Smooth muscle cell of the umbilical artery (primary cell): ENCODE measurements at places on chromosomes 12 and 14. TPM values are rescaled to one million over a fixed set of nuclear protein-coding genes. Genes with fewer than 3 reads are reported as not detected.

Gene TUNAR
- not detected in 2 replicates for total RNA-seq

Gene GNB3
- total RNA-seq = 3.6 and 4.7 TPM in 2 replicates

Gene PZP
- not detected in 2 replicates for total RNA-seq

Gene FGF23
- not detected in 2 replicates for total RNA-seq

Gene C14orf132
- 12.2 and 16.1 TPM in 2 replicates for total RNA-seq

Gene BBOF1
- 6.9 and 11.3 TPM in 2 replicates for total RNA-seq

Gene TTC9
- total RNA-seq = under 0.01 TPM in 2 replicates

Gene ST8SIA1
- total RNA-seq = under 0.01 TPM in 1 of 2 replicates, not detected in the other

Gene TAS2R7
- total RNA-seq = not detected in 2 replicates

Gene AKAP3
- total RNA-seq = 0.30 and 1.7 TPM in 2 replicates

Gene ALG10B
- 2.1 and 3.2 TPM in 2 replicates for total RNA-seq

Gene SSPN
- total RNA-seq = 27.9 and 36.8 TPM in 2 replicates

Gene GALNT8
- 2.2 TPM in 1 of 2 replicates, not detected in the other for total RNA-seq

Gene PRIMA1
- total RNA-seq = not detected in 2 replicates

Gene SCN8A
- total RNA-seq = 38.6 and 47.1 TPM in 2 replicates

Gene KLHL33
- under 0.01 and 0.05 TPM in 2 replicates for total RNA-seq

Gene GYS2
- not detected in 2 replicates for total RNA-seq

Gene DLK1
- total RNA-seq = under 0.01 TPM in 1 of 2 replicates, not detected in the other

Gene IFNG
- total RNA-seq = not detected in 2 replicates

Gene WNT5B
- total RNA-seq = 39.5 and 89.6 TPM in 2 replicates

Gene HAL
- 0.09 and 0.30 TPM in 2 replicates for total RNA-seq

Gene PTPN21
- total RNA-seq = 9.2 and 18.2 TPM in 2 replicates

Gene CELA1
- total RNA-seq = not detected in 2 replicates

Gene ASCL1
- total RNA-seq = not detected in 2 replicates

Gene RHNO1
- 16.1 and 17.2 TPM in 2 replicates for total RNA-seq

Gene SMCO2
- 0.89 and 1.4 TPM in 2 replicates for total RNA-seq

Gene NUDT4
- 49.6 and 65.4 TPM in 2 replicates for total RNA-seq

Gene SERPINA1
- total RNA-seq = 0.30 and 0.32 TPM in 2 replicates

Gene ACSM4
- total RNA-seq = not detected in 2 replicates

Gene CD4
- 1.0 and 1.5 TPM in 2 replicates for total RNA-seq

Gene LIMA1
- 124 and 151 TPM in 2 replicates for total RNA-seq

Gene FBLN5
- total RNA-seq = 20.4 and 31.5 TPM in 2 replicates

Gene HOXC4
- 1.1 and 1.5 TPM in 2 replicates for total RNA-seq

Gene TAS2R30
- total RNA-seq = 5.0 and 8.9 TPM in 2 replicates

Gene SPIC
- total RNA-seq = not detected in 2 replicates

Gene MAP3K9
- 0.59 and 1.4 TPM in 2 replicates for total RNA-seq

Gene WDHD1
- 9.5 and 17.7 TPM in 2 replicates for total RNA-seq

Gene B4GALNT3
- 0.23 TPM in 1 of 2 replicates, not detected in the other for total RNA-seq

Gene RHOF
- total RNA-seq = 11.0 and 13.5 TPM in 2 replicates

Gene GLIPR1L2
- total RNA-seq = 0.30 and 0.42 TPM in 2 replicates

Gene P2RX2
- not detected in 2 replicates for total RNA-seq

Gene CCDC197
- total RNA-seq = not detected in 2 replicates

Gene BBS10
- total RNA-seq = 12.8 and 16.6 TPM in 2 replicates

Gene GARIN6
- total RNA-seq = not detected in 2 replicates

Gene SMIM41
- total RNA-seq = 0.23 TPM in 1 of 2 replicates, not detected in the other

Gene RTN1
- total RNA-seq = 7.5 and 15.4 TPM in 2 replicates

Gene KRT75
- total RNA-seq = not detected in 2 replicates

Gene RPS26
- total RNA-seq = 214 and 242 TPM in 2 replicates

Gene GUCY2C
- total RNA-seq = not detected in 2 replicates

Gene CCDC85C
- 4.5 and 11.0 TPM in 2 replicates for total RNA-seq

Gene MYG1
- total RNA-seq = 27.6 and 31.7 TPM in 2 replicates

Gene ACVRL1
- 3.9 and 4.4 TPM in 2 replicates for total RNA-seq

Gene SAMD4A
- 23.2 and 35.8 TPM in 2 replicates for total RNA-seq
